ENCODE measurements at places on chromosomes 6 and 20.

DNA sequence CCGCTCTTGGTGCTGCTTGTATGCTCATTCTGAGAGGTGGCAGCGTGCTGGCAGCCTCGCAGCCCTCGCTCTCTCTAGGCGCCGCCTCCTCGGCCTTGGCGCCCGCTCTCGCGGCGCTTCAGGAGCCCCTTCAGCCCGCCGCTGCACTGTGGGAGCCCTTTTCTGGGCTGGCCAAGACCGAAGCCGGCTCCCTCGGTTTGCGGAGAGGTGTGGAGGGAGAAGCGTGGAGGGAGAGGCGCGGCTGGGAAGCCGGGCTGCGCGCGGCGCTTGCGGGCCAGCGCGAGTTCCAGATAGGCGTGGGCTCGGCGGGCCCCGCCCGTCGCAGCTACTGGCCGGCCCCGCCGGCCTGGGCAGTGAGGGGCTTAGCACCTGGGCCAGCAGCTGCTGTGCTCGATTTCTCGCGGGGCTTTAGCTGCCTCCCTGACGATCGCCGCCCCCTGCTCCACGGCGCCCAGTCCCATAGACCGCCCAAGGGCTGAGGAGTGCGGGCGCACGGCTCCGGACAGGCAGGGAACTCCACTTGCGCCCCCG, 19.5 kb upstream of the FAM8A1 start:
- peak; percentile 18 for DNase-seq

GRCh38 chr6:19691465-19692167, 145.6 kb upstream of the ID4 start:
- no peak for DNase-seq

DNA sequence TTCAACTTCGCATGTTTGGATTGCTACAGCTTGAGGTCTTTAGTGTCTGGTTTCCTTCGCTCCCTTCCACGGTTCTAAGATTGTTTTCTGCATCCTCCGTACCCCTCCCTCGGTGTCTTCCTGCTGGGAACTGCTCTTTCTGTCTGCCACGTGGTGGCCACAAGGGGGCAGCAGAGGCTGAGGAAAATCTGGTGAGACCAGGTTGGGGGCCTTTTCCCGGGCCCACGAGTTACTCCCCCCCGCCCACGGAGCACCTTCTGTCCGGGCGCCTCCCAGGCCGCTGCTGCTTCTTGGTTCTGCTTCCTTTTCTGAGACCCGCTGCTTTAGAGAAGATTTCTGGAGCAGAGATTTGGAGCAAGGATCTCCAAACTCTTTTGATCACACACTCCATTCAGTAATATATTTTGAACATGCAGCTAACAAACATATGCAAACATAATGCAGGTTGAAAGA, 21.1 kb upstream of the NOTCH4 start:
- DNase-seq, result peak; percentile 72

DNA sequence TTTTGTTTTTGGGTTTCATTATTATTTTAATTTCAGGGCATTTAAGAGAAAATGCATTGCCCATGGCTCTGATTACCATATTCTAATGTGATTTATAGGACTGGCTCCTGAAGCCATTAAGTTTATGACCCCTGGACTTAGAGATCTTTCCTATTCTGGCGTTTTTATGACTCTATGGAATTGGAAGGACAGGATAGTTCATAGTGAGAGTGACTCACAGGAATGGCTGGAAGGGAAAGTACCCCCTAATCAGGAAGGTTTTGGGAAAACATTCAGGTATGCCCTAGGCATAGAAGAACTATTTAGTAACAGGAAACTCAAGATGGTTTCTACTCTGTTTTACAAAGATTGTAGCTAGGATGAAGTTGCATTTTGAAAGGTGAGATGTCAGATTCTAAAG, 108.6 kb upstream of the SLC2A12 start:
- DNase-seq, result no peak

DNA sequence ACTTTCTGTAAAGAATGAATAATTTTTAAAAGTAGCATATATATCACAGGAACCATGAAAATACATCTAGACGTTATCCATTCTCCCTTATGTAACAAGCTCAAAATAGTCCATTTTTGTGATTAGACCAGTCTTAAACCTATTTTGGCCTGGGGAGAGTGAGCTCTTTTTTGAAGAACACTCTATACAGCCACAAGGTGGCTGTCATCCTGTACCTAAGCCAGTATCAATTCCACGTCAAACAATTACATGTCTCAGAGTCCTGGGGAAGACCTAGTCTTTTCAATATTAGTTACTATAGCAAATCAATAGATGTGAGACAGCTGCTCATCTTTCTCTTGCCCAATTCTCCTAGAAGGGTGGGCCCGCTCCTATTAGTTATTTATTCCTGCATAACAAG, 28.4 kb downstream of the FBXO5 start:
- no peak for DNase-seq

- DNase-seq, result no peak
Measured at GRCh38 chr6:155778336-155778735, 322.7 kb upstream of the NOX3 start.

DNA sequence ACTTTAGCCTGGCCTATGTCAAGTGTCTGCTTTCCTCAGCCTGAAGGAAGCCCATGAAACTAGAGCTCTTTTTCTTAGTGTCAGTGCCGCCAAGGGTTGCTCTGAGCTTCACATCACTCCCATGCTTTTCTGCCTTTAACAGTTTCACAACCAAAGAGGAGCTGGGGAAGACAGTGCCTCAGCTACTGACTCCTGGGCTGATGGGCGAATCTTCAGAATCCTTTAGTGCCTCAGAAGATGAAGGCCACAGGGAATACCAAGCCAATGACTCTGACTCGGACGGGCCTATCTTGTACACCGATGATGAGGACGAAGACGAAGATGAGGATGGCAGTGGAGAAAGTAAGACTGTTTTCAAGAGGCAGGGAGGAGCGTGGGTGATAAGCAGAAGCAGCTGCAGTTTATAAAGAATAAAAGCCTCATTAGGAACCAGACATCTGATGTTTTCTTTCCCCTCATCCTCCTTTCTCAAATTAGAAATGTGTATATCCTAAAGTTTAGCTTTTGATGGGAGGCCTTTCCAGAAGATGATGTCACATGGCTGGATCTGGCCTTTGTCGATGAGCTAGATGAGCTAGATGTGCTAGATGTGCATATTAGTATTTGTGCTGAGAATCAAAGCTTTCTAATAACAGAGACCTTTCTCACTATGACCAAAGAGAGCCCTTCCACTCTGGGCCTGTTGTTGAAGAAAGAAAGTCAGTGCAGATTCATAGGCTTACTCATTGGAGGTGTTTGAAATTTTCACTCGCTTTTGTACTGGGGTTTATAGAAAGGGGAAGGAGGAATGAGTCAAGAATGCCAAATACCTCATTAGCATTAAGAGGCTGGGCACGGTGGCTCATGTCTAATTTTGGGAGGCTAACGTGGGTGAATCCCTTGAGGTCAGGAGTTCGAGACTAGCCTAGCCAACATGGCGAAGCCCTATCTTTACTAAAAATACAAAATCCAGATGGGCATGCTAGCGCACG, 70.7 kb upstream of the LTV1 start:
- DNase-seq, result no peak

GRCh38 chr20:37270576-37271420, 9.2 kb upstream of the GHRH start:
- peak; percentile 58 for DNase-seq

GRCh38 chr6:106005013-106005412, 81.1 kb upstream of the PRDM1 start:
- DNase-seq, result no peak

GRCh38 chr6:80129485-80129884, 23.0 kb downstream of the BCKDHB start:
- DNase-seq, result no peak

DNA sequence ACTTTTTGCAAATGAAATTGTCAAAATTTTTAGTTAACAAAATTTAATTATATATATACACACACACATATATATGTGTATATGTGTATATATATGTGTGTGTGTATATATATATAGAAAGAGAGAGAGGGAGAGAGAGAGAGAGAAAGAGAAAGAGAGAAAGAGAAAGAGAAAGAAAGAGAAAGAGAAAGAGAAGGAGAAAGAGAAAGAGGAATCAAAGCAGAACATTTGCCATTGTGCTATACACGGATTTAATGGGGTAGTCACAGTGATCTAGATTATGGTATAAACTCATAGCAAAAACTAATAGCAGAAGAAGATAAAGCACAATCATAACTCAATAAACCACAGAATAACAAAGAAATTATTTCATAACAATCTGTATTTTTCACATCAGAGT, 126.7 kb downstream of the DST start:
- no peak for DNase-seq

GRCh38 chr6:54970337-54970736, 123.8 kb downstream of the FAM83B start:
- no peak for DNase-seq

- no peak for DNase-seq
Measured at GRCh38 chr6:111591370-111591900, 14.2 kb downstream of the TRAF3IP2 start.

GRCh38 chr6:7107578-7108195, at the start of gene RREB1:
Gene RREB1 (plus strand): TSS chr6:7107961. CDS start chr6:7181912, 73,951 bp downstream.
- peak; percentile 59 for DNase-seq

- no peak for DNase-seq
Measured at GRCh38 chr20:24768201-24768636, 180.8 kb upstream of the CST7 start.

GRCh38 chr20:49616154-49617007, 48.4 kb upstream of the PTGIS start:
- no peak for DNase-seq

GRCh38 chr6:85347812-85348211, 102.1 kb upstream of the NT5E start:
- DNase-seq, result no peak

DNA sequence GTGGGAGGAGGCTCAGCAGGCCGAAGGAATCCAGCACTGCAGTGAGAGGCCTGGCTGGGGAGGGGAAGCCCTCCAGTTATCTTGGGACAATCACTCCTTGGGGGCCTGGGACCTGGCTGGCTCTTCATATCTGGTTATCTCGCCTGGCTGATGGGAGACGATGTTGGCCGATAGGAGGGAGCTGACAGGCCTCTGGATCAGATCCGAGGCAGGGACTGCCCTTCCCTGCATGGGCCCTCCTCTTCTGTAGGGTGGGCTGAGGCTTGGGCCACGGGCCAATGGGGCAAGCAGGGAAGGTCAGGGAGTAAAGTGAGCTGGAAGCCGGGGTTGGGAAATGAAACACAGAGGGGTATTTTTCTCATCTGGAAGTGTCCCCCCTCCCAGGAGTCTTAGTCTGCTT, 25.2 kb downstream of the MANBAL start:
- no peak for DNase-seq

- no peak for DNase-seq
Measured at GRCh38 chr6:77620278-77620882, 32.5 kb upstream of the MEI4 start.

DNA sequence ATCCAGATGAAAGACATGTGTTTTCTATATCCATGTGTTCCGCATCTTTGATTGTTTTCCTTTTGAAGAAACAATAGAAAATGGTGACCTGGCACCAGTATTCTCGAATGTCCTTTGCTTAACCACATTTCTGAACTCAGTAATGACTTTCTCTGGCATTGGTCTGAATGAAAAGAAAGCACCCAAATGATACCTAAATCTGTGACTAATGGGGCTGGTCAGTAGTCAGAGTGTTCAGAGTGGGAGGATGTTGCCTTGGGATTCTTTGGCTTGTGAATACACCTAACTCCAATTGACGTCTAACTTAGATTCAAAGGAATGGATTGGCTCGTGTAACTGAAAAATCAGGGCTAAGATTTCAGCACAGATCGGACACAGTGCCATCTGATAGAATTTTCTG, 27.1 kb downstream of the PARD6B start:
- DNase-seq, result no peak

DNA sequence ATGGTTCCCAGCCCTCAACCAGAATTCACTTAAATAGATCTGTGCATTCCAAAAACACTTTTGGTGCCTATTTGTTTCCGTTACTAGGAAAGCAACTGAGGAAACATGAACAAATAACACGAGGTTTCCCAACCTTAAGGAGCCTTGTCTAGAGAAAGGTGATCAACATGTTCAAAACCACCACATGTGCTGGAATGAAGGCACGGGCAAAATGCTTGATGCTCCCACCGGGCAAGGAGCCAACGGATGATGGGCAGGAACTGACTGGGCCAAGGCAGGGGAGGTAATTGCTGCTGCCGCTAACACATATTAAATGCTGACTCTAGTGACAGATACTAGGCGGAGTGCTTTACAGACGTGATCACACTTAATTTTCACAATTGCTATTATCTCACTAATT, 2.5 kb downstream of the MYLK4 start:
- no peak for DNase-seq

DNA sequence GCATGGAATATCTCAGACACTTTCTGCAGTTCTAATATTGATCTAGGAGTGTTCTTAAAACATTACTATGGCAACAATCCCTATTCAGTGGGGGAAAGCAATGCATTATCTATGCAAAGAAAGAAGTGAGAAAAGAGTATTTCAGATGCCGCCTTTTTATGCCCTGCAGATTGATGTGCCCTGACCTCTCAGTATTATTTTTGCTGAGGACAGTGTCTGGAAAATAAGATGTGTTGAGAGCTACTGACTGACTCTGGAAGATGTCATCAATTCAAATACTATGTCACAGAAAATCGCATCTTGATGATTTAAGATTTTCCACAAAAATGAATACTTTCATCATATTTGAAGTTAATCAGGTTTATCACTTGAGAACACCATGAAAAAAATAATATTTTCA, 22.9 kb upstream of the SPACA1 start:
- no peak for DNase-seq

DNA sequence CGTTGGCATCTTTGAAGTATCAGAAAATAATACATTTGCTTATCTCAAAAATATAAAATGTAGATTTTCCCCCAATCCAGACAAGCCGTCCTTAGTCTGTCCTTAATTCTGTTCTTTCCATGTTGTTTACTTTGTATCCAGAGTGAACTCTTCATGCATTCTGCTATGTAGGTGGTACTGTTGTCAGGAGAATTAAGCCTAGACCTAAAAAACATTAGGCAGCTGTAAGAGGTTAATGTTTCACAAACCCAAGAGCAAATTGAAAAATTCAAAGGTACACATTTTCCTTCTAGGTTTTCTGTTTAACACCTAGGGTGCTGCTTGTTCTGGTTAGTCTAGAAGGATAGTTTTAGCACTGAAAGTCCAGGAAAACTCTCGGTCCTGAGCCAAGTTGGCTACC, 426.4 kb downstream of the QKI start:
- DNase-seq, result no peak

DNA sequence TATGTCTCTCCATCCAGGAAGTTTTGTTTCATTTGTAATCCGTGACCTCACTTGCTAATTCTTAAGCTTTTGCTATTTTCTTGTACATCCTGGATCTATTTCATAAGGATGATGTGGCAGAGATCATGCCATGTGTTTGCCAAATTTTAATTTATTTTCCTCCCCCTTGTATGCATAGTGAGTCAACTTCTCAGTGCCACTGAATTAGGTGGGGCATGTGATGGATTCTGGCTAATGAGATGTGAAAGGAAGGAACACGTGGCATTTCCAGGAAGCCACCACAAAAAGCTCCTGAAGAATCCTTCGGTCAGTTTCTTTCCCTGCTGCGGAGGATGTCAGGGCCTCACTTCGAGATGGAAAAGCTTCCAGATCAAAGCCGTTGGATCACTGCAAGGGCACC, 86.2 kb upstream of the PRL start:
- DNase-seq, result no peak

DNA sequence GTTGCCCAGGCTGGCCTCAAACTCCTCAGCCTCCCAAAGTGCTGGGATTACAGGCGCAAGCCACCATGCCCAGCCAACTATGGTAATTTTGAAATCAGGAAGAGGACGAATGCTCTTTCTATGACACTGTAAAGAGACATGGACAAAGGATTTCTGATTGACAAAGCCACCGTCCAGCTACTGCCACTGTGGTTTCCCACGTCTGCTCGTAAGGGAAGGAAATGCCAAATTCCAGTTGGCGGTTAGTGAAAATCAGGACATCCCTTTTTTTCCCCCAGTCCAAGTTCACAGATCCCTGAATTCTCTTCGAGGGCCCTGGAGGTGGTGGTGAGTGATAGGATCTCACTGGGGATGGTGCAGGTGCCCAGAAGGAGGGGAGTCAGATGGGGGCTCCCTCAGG, 31.2 kb downstream of the SNAI1 start:
- no peak for DNase-seq
